NCI-H1417 treated with DMSO at 0.1 percent for 48 hours (cell line): ENCODE measurements at places on chromosomes 4 and X.

DNA sequence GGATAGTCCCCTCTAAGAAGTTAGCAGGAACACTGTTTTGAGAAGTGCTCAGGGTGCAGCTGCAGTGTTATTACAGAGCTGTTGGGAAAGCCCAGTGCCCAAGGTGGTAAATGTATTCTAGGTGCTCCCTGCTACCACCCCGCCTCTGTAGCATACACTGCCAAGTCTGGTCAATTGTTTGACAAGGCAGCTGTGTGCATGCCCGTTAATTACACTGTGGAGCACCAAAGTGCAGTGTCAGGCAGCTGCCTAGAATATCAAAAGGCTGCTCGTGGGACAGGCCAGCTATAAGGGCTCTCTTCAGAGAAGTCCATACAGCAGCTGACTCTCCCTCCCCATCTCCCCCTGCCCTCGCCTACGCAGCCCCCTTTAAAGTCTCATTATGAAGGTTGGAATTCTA, 99.9 kb upstream of the KLHL13 start:
- peak; percentile 27 for DNase-seq

- no peak for DNase-seq
These were observed 47.6 kb downstream of the ANXA3 start for GRCh38 chr4:78599147-78599546.

GRCh38 chr4:157996061-157997028, 176.5 kb downstream of the GASK1B start:
- DNase-seq, result no peak

DNA sequence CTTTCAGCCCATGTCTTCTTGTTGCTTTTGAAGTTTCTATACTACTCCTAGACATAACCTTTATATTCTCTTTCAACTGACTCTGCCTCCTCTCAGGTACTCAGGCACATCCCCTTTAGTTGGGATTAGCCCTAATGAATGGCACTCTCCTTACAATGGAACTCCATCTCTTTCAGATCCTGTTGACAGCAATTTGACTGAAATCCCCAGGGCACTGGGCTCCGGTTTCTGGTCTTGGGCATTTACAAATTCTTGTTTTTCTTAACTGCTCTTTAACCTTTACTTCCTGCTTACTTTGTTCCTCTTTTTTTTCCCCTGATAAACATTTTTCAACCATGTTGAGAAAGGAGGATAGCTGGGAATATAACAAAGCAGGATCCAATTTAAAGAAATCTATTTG, 68.9 kb downstream of the ENOX2 start:
- DNase-seq, result no peak

- DNase-seq, result no peak
These were observed 101.2 kb downstream of the ZNF674 start for GRCh38 chrX:46444011-46444410.

- DNase-seq, result no peak
These were observed 86.7 kb downstream of the PTTG2 start for GRCh38 chr4:38046727-38047489.

GRCh38 chrX:46865281-46865680, 28.4 kb downstream of the RP2 start:
- no peak for DNase-seq

DNA sequence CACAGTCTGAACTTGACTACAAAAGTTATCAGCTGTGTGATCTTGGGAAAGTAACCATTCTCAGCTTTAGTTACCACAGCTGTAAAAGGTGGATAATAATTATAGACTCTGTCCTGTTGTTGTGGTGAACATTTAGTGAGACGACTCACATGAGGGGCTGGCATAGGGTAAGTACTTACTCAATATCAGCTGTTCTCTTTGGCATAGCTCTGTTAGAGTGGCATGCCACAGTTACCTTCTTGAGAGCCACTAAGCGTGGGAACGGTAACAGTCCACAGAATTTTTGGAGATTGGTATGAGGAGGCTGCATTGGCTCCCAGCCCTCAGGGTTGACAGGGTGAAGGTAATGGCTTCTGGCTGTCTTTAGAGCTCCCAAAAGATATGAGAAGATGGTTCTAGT, 13.2 kb upstream of the HAND2 start:
- no peak for DNase-seq

- no peak for DNase-seq
These were observed 74.2 kb downstream of the BEND4 start for GRCh38 chr4:42078184-42078801.

- no peak for DNase-seq
These were observed 111.4 kb upstream of the KLHL13 start for GRCh38 chrX:118228041-118228440.

DNA sequence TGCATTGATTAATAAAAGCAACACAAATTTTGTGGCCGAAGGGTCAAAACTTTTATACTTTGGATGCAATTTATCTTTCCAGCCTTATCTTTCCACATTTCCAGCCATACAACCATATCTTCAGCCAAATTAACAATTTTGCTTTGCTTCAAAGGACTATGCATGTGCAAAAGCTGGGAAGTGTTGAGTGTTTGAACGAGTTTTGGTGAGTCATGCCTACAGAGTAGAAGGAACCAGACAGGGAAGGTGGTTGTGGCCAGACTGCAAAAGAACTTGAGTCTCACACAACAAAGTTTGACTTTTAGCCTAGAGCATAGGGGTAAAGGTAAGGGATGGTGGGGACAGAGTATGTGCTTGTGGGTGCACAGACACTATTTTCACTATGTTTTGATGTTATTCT, 53.0 kb upstream of the GABRA2 start:
- DNase-seq, result no peak

- no peak for DNase-seq
These were observed 54.8 kb downstream of the PPP2R2C start for GRCh38 chr4:6417516-6418050.
